Uterine smooth muscle cell (primary cell): ENCODE measurements at places on chromosomes 4 and X. TPM values are rescaled to one million over a fixed set of nuclear protein-coding genes. Genes with fewer than 3 reads are reported as not detected.

The DCAF8L2 gene
- not detected in 2 replicates for total RNA-seq

The TIGD4 gene
- total RNA-seq: 0.22 and 0.50 TPM in 2 replicates

The STARD8 gene
- 3.2 and 8.7 TPM in 2 replicates for total RNA-seq

The SLITRK4 gene
- 0.50 and 1.2 TPM in 2 replicates for total RNA-seq

The MAPK10 gene
- total RNA-seq: 21.1 and 23.4 TPM in 2 replicates

The EXOC1L gene
- total RNA-seq: not detected in 2 replicates
